ENCODE measurements at places on chromosomes 7 and 10.
A peak's percentile ranks its signal among the peaks of the same experiment; 100 is the strongest.

DNA sequence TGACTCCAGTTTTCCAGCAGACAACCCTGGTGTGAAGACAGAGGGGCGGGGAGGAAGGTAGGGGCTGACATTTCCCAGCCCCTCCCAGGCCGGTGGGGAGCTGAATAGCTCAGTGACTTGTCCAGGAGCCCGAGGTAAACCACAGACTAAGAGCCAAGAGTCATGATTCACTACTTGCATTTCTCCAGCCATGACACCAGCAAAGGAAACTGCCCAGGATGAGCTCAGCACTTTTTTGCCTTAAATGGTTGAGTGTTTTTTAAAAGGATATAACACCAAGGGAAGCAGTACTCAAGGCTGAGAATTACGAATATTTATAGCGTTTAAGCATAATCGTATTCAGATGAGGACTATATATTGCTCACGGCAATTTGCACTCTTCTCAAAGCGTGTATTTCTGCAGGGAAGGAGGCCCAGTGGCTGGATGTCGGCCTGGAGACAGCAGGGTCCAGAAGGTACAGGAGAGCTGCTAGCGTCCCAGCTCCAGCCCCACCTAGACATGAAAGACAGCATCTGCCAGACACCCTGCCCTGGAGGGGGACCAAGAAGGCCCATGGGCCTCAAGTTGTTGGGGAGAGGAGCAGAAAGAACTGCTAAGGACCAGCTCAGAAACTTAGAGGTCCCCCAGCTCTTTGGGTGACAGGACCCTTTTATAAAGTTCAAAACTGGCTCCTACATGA lies 141.4 kb downstream of the GRID1 start:
- H3K36me3 ChIP-seq, result no peaks in the 10 kb centered on the region
- no peak overlapping the region for H3K4me3 ChIP-seq
- H3K4me1 ChIP-seq, result peaks cover 10% of the 10 kb centered on the region
- DNase-seq, result peak; percentile 53
- H3K27ac ChIP-seq, result peak overlapping the region; percentile 40
- no peaks in the 10 kb centered on the region for H3K27me3 ChIP-seq

DNA sequence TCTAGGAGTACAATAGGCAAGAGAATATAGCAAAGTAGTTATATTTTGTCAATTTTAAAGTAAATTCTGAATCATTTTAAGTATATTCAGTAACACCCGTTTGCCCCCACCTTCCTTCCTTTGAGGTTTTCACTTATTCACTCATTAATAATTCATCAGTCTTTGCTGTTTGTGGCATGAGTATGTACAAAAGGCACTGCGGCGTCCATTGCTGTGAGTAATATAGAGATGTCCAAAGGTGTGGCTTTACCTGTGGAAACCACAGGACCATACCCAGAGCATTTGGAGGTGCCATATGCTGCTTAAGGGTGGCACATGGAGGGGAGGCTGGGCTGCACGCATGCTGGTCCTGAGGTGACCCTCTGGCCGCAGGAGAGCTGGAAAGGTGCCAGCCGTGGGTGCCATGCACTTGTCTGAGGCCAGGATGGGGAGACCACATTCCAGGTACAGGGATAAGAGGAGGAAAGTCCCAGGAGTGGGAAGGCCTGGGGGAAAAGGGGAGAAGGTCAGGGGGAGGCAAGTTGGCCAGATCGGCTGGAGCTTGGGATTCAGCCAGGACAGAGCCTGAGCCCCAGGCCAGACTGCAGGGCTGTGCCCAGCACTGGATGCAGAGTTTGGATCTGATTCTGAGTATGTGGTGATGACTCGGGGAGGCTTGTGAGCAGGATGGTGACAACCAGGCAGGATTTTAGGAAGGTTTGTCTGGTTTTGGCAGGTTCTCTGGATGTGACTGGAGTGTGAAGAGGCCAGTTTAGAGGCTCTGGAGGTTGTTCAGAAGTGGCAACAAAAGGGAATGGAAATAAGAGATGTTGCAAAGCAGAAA lies 223.4 kb downstream of the MGMT start:
- H3K27me3 ChIP-seq, result no peaks in the 10 kb centered on the region
- no peak overlapping the region for H3K4me3 ChIP-seq
- peaks cover 11% of the 10 kb centered on the region for H3K36me3 ChIP-seq
- H3K4me1 ChIP-seq, result no peaks in the 10 kb centered on the region

GRCh38 chr7:140829720-140830119 lies 95.0 kb downstream of the BRAF start:
- H3K4me3 ChIP-seq, result no peak overlapping the region
- peaks cover 9% of the 10 kb centered on the region for H3K36me3 ChIP-seq
- 0 out of 2 replicates have a peak, but pooled peaks cover 4% of the 10 kb centered on the region for H3K27me3 ChIP-seq
- H3K4me1 ChIP-seq, result no peaks in the 10 kb centered on the region

- no peak overlapping the region for H3K27ac ChIP-seq
- no peaks in the 10 kb centered on the region for H3K27me3 ChIP-seq
- H3K4me3 ChIP-seq, result no peak overlapping the region
Observed at GRCh38 chr7:46886669-46887374, 695.1 kb downstream of the TNS3 start.

Data from HFFc6 (cell line).